ENCODE measurements at places on chromosomes 6 and 20. TPM values are rescaled to one million over a fixed set of nuclear protein-coding genes. Genes with fewer than 3 reads are reported as not detected.

The DEFB132 gene
- total RNA-seq: not detected

The FKBP1A gene
- 269 TPM for total RNA-seq

The LPIN3 gene
- total RNA-seq: 1.5 TPM

The RRAGD gene
- total RNA-seq: 0.51 TPM

The OPN5 gene
- total RNA-seq: not detected

The MDC1 gene
- 12.5 TPM for total RNA-seq

The PSORS1C2 gene
- total RNA-seq: not detected

The SLC17A9 gene
- total RNA-seq: 11.8 TPM

The RIN2 gene
- 88.0 TPM for total RNA-seq

The LY6G6D gene
- not detected for total RNA-seq

The RIPK1 gene
- total RNA-seq: 30.5 TPM

The BFSP1 gene
- 1.9 TPM for total RNA-seq

The TREML1 gene
- not detected for total RNA-seq

The TP53INP2 gene
- 5.8 TPM for total RNA-seq

The ADTRP gene
- total RNA-seq: 0.47 TPM

The DEFB112 gene
- total RNA-seq: not detected

The ZBTB46 gene
- 41.2 TPM for total RNA-seq

The PNLDC1 gene
- 0.51 TPM for total RNA-seq

The BLTP3A gene
- total RNA-seq: 9.7 TPM

The TMEM200A gene
- 0.34 TPM for total RNA-seq

The NOX3 gene
- total RNA-seq: not detected

Data from dermis blood vessel endothelial cell (primary cell).